ENCODE measurements at places on chromosomes 3 and 15.

GRCh38 chr3:158102242-158103080, 3.8 kb downstream of the SHOX2 start:
- no peak for DNase-seq

- no peak for DNase-seq
Measured at GRCh38 chr3:24410860-24411259, 83.8 kb downstream of the THRB start.

DNA sequence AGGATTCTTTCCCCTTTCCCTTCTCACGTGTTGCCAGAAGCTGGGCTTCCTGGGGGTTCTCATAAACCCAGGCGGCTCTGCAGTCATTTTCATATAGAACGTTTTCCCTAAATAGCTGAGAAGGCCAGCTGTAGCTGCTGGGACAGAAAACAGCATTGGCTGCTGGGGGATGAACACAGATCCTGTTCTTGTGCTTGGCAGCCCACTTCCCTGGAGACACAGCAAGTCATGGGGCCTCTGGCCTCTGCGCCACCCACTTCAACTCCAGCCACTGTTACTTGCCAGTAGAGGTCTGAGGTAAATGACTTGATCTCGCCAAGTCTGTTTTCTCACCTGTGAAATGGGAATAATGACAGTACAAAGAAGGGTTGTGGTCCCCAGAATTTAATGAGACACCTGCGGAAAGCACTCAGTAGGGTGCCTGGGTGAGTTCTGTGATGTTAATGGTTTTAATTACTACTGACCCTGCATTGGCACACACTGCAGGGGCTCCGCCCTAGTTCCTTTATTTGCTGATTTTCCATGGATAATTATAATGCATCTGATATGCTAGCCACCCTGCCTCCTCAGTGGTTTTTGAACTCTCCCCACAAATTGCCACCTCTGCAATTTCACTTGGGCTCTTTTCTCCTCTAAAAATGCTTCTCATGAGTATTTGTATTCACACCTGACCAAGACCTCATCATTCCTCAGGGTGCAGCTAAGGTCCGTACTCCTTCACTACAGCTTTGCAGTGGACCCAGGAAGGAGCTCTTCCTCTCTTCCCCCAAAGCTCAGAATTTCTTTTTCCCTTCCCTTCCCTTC, 274.7 kb downstream of the RPLP1 start:
- no peak for DNase-seq

GRCh38 chr3:38556640-38557358, 60.7 kb downstream of the EXOG start:
- DNase-seq, result no peak

DNA sequence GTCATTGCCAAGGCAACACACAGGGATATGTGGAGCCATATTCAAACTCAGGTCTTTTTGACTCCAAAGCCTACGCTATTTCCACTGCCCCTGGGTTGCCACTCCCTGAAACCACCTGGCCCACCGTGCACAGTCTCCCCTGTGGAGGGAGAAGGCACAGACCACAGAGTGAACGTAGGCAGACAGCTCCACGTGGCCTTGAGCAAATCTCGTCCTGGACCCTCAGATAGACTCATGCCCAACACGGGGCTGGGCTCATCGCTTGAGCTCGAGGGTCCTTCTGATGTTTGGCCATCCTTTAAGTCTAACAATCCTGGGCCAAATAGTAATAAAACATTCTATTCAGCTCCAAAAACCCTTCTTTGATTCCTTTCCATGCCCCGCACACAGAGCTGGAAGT, 72.0 kb downstream of the CPN2 start:
- no peak for DNase-seq

DNA sequence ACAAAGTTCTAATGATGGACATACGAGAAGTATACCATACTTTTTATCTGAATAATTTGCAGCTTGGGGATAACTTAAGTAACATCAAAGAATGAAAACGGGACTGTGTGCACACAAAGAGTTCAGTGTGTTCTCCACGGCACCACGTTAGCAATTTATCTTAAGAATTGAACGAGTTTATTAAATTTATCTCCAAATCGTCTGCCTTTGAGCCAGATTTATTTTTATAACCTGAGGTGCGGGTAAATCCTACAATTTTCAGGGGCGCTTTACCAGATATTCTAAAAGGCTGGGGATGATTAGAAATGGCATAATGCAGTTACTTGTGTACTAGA, 3.5 kb downstream of the CHD2 start:
- no peak for DNase-seq

- no peak for DNase-seq
Measured at GRCh38 chr3:10524799-10525301, 19.5 kb upstream of the ATP2B2 start.

DNA sequence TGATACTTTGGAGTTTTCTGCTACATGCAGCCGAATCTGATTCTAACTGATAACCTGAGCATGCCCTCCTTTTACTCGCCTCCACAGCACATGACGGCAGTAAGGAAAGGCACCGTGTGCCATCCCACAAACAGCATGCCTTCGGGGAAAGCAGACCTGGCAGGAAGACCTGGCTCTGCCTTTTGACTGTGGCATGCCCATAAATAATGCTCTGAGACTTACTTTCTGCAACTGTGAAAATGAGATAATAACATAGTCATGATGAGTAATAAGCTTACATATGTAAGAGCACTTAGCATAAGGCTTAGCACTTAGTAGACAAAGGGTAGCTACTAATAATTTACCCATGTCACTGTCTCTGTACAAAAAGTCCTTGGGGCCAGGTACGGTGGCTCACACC, 32.9 kb downstream of the MTHFS start:
- no peak for DNase-seq

DNA sequence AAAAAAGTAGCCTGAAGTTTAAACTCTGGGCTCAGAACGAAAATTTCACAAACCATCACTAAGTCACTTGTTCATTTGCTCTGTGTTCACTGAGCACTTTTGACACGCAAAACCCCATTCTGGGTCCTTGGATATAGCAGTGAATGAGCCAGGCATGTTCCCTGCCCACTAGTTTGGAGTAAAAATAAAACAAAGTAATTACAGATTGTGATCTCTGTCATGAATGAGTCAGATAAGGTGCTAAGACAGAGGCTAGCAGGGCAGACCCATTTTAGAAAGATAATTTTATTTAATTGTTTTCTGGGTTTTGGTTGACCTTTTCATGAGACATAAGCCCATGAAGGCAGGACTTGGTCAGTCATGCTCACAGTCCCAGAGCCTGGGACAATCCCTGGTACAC, 84.1 kb upstream of the ARHGEF3 start:
- DNase-seq, result no peak

GRCh38 chr3:61616586-61616985, 55.2 kb downstream of the PTPRG start:
- no peak for DNase-seq

- no peak for DNase-seq
Measured at GRCh38 chr15:68204361-68204760, 771 bp downstream of the CALML4 start.

- DNase-seq, result no peak
Measured at GRCh38 chr3:177041021-177041729, 156.1 kb downstream of the TBL1XR1 start.

DNA sequence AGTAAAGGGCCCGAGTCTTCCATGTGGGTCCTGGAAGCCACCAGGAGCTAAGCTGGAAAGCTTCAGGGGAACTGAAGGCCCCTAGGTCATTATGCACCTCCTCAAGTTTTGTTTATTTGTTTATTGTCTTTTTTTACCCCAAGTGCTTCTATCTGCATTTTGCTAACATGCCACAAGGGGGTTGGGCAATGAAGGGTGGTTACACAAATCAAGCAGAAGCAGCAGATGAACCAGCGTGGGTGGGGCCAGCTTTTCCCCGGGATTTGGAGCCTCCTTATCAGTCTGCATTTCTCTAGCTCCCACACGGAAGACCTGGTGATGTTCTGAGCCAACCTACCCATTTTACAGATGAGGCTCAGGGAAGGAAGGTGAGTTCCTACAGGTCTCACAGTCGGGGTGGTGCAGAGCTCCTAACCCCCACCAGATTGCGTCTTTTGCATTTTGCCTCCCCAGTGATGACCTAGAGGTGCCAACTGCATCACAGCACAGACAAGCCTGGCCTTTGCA, 16.8 kb downstream of the TMC3 start:
- no peak for DNase-seq

- no peak for DNase-seq
Measured at GRCh38 chr15:65421360-65422215, 1.2 kb downstream of the IGDCC4 start.

DNA sequence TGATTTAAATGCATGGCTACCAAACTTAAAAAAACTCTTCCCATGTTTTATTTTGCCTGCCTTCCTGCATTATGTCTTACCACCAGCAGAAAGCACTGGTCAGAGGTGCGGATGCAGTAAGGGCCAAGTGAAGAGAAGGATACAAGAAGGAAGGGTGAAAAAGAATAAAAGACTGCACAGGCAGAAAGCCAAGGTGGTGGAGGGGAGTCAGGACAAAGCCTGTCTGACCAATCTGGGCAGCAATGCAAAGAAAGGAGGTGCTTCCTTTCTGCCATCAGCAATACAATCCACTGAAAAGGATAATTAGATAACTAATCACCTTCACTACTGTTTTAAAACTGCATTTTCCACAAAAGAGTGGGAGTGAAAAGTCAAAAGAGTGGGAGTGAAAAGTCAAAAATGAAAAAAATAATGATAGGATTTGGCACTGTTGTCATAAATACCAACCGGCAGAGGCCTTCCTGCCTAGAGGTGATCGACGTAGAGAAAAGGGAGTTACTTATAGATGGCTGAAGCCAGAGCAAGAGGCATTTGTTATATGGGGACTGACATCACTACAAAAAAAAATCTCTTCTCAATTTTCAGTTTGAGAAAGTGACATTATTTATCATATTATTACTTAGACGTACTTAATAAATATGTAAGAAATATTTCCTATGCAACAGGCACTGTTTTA, 385.3 kb downstream of the TBC1D5 start:
- no peak for DNase-seq

DNA sequence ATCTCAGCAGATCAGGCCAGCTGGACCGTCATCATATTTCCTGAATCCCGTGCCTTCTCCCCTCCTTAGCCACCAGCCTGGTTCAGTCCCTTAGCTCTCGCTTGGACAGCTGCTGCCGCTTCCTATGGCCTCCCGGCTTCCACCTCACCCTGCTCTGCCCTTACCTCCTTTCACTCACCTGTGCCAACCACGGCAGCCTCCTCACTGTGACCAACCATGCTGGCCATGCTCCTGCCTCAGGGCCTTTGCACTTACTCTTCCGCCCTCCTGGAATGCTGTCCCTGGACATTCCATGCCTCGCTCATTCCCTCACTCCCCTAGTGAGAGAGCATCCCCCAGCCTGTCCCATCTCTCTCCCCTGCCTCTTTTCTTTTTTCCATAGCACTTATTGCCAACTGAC, 19.2 kb downstream of the GRIP2 start:
- no peak for DNase-seq

- no peak for DNase-seq
Measured at GRCh38 chr3:130621824-130622223, 104.8 kb downstream of the COL6A6 start.

GRCh38 chr3:9222049-9222448, 27.4 kb downstream of the SRGAP3 start:
- no peak for DNase-seq

DNA sequence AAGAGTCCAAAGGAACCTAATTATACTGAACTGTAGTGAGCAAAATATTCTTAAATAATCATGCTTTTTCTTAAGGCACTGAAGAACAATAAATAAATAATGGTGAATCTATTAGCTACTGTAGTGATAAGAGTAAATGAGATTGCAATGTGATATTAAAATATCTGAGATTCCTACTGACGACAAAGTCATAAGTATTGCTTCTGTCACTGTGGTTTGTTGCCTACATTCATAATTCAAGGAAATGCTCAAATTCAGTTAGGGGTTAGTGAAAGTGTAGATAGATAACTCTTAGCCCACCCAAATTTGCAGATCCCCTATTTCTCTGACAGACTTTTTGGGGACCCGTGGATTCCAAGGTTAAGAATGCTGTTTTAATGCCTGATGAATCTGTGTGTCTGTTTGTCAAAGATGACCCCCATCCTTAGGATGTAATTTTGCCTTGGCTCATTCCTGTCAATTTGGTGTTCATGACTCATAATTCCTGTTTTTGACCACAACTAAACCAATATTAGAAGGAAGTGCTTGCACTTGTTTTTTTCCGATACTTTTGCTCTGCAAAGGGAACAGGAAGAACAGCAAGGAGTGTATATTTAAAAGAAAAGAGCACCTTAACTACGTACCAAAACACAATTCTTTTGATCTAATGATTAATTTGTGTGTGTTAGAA, 86.7 kb downstream of the MAGI1 start:
- DNase-seq, result no peak

GRCh38 chr3:67030785-67031740, 33.0 kb downstream of the KBTBD8 start:
- no peak for DNase-seq

- no peak for DNase-seq
Measured at GRCh38 chr15:97600190-97600589, 360.3 kb upstream of the ARRDC4 start.

DNA sequence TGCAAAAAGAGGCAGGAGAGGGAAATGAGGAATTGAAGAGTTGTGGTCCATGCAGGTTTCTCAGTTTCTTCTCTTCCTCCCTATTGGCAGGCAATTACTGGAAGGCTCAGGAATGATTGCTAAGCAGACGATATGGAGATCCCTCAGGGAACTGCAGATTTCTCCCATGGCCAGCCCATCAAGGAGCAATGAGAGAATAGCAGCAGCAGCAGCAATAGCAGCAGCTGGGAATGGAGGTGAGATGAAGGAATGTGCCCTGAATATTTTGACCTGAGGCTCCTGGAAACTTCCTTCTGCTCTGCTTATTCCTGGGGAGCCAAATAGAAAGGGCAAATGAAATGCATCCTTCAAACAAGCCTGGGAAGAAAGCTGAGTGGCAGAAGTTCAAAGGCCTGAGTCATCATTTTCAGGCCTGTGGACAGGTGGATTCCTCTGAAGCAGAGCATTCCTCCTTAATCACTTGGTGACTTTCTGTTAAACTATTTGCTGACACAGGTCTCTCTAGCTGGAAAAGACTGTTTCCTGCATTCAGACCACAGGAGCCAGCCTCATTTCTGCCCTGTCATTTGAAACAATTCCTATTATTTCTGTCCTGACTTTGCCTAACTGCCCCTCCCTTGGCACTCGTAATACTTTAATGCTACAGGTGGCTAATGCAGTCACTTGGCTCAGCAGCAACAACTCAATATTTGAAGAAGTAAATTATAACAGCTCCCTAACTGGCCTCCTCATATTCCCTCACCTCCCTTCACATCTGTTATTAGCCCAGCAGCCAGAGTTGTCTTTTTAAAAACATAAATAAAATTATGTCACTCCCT, 146.9 kb upstream of the GADL1 start:
- DNase-seq, result no peak

Measured in activated T-helper 1 cell treated with anti-CD3 and anti-CD28 coated beads, Interleukin-2, amount 50 U/mL, for 16 hours (primary cell).